ENCODE measurements at places on chromosomes 11 and 22.

DNA sequence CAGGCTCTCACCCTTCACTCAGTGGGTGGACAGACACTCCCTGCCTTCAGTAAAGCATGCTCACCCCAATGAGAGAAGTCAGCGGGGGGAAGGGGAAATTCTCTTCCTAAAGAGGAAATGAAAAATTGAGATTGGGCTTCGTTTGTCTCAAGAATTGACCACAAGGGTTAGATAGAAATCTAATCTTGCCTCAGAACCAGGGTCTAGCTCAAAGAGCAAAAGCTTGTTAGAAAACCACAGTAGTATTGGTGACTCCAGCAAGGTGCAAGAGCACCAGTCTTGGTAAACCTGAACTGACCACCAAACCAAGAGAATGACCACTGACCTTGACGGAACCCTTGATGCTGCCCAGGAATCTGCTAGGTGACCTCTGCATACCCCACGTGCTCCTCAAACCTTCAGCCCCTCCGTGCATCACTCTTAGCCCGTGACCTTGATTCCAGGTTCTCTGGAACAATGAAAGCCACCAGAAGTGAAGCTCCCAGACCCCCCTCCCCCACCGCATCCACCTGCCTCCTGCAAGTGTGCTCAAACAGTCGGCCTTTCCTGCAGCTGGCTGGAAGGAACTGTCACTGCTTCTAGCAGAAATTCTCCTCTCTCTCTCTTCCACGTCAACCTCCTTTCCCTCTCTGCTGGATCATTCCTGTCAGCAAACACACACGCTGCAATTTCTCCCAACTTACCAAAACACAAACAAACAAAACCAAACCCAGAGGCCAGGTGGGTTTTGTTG, 3.1 kb upstream of the TMA7B start:
- no peak for DNase-seq

GRCh38 chr11:86136538-86136937, 67.7 kb upstream of the PICALM start:
- no peak for DNase-seq

DNA sequence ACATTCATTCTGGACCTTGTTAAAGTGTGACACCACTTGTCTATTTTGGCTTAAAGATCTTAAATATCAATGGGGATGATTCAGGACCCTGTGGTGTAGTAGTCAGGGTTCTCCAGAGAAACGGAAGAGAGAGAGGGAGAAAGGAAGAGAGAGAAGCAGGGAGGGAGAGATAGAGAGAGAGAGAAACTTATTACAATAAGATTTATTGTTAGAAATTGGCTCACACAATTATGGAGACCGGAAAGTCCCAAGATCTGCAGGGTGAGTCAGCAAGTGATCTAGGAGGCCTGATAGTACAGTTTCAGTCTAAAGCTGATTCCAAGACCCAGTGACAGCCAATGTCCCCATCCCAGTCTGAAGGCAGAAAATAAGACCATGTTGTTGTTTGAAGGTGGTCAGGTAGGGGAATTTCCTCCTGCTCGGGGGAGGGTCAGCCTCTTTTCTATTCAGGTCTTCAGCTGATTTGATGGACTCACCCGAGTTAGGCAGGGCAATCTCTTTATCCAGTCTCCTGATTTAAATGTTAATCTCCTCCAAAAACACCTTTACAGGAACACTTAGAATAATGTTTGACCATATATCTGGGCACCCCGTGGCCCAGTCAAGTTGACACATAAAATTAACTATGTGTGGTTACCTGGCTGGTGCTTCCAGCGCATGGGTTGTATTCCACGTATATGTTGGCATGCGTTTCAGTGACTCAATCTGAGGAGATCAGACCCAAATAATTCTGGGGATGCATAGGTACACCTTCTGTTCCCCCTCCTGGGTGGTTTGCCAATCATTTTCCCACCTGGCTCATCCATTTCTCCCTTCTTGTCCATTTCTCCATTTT, 1350.5 kb downstream of the TBC1D22A start:
- DNase-seq, result no peak

- DNase-seq, result no peak
Measured at GRCh38 chr11:27945348-27945747, 162.6 kb downstream of the KIF18A start.

- no peak for DNase-seq
Measured at GRCh38 chr11:46050003-46050461, 71.2 kb downstream of the PHF21A start.

DNA sequence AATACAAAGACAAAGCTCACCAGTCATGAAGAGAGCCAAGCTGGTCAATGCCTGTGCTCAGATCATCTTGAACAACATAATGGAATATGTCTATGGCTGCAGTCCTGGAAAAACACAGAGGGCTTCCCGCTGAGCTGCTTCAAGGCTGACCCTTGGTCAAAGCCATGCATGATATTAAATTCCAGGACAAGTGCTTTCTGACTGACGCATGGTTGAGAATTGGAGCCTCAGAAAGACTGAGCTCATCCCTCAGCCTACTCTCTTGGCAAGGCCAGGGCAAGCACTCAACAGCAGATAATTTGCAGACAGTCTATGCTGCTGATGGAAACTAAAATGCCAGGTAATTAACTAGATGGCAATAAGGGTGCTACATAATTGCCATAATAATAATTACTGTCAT, 89.2 kb downstream of the GALNT18 start:
- no peak for DNase-seq

DNA sequence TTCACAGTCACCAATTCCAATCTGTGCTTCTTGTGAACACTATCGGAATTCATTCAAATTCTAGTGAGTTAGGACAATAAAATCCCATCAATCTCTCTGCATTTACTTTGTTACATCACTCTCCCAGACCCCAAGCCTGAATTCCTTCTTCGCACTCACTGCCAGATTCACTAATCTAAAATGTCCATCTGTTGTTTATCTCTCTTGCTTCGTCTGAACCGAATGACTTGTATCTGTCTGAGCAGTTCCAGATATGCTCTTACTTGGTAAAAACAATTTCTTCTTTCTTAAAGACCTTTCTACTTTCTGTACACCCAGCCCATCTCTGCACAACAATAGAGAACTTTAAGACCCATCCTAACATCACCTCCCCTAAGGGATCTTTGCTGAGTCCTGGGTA, 7.0 kb downstream of the MMP10 start:
- no peak for DNase-seq

DNA sequence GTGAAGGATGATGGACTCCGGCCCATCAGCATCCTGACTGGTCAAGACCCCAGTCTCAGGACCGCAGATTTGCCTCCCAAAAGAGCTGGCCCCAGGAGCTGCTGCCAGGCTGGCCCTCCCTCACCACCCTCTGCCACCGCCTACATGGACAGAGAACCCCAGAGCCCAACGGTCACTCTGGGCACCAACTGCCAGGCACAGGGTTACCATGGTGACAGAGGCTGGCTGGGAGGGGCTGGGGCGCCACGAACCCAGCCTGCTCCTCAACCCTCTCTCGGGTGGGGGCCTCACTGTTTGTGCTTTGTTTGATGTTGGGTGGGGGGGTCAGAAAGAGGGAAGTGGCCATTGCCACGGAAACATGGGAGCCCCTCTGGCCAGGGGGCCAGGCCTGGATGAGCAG, 55.8 kb downstream of the ELFN2 start:
- DNase-seq, result no peak

- peak; percentile 96 for DNase-seq
Measured at GRCh38 chr11:3854977-3855807, at the start of gene STIM1. Gene STIM1, plus strand, starts transcription at chr11:3855664. Its CDS starts 607 bp downstream, at chr11:3856271.

DNA sequence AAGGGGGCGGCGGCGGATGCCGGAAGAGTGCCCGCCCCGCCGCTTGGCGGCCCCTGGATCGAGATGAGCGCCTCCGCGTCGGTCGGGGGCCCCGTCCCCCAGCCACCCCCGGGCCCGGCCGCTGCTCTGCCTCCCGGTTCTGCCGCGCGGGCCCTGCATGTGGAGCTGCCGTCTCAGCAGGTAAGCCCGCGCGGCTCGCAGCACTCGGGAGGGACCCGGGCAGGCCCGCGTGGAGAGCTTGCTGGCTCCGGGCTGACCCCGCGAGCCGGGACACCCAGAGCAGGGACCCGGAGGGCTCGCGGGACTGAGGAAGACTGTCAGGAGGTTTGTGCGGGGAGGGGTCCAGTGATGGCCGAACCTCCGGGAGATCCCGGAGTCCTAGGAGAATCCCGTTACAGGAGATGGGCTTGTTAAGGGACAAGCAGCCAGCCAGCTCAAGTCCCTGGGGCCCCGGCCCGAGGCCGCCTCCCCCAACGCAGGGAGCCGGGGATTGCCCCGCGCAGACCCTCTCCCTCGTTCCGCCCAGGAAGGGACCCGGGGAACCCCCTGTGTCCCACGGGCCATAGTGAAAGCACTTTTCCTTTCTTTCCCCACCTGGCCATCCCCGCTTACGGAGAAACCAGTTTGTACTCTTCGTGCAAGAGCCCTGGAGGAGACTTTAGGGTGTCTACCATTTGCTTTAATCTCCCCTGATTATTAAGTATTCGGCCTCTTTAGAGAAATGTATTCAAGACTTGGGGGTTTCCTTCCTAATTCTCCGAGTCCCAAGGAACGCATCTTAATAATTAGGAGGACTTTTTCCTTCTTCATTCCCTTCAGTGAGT, 547 bp downstream of the UVRAG start:
- DNase-seq, result peak; percentile 37

GRCh38 chr22:36856121-36856791, 4.5 kb upstream of the NCF4 start:
- DNase-seq, result peak; percentile 90

- DNase-seq, result no peak
Measured at GRCh38 chr11:35938231-35938630, 5.6 kb upstream of the LDLRAD3 start.
